CD4-positive, CD25-positive, alpha-beta regulatory T cell (primary cell): ENCODE measurements at places on chromosomes 7 and 10.

DNA sequence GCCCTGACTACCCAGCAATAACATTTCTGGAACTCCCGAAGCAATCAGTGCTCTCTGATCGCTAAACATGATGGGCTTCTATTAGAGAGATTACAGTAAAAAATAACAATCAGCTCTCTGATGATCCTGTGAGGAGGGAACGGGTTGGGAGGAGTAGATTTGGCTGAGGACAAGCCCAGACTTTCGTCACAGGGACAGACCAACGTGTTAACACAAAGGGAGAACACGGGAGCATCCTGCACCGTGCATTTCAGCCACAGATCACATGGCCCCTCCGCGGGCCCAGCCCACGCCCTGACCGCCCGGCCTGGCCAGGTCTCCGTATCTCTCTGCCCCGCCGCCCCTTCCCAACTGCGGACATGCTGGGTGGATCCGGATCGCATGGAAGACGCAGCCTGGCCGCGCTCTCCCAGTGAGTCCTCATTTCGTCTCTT, 95.0 kb upstream of the AGBL3 start:
- DNase-seq: no peak

GRCh38 chr10:73576178-73576889, 14.8 kb downstream of the USP54 start:
- no peak for DNase-seq

DNA sequence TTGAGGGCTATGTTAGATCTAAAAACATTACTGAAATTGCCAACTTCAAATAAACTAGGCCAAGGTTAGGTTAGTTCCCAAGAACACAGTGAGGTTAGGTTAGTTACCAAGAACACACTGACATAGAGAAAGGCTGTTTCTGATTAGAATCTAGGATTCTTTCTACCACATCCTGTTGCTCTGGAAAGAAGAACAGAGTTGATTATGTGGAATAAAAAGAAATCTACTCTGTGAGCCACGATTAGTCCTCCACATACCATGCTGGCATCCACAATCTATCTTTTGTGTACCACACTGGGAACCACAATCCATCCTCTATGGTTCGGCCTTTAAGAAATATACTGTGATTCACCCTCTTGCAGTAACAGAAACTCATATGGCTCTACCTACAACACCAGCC, 91.4 kb downstream of the LRRTM3 start:
- no peak for DNase-seq

DNA sequence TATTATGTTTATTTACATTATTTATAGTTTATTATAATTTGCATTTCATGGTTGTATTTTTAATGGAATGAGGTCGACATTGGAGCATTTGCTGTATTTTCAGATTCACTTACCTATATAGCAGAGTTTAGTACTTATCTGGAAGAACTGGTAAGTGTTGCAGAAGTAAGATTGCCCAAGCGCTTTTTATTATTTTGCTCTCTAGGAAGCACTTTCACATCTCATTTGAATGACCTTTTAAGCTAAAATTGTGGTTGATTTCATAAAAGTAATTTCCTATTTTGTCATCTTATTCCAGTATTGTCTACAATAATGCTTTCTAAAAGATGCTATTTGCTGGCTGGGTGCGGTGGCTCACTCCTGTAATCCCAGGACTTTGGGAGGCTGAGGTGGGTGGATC, 28.6 kb downstream of the SEC61A2 start:
- no peak for DNase-seq

- peak; percentile 67 for DNase-seq
Observed at GRCh38 chr7:155206318-155207020, 91.2 kb upstream of the INSIG1 start.

GRCh38 chr7:157297185-157297584, 39.6 kb upstream of the DNAJB6 start:
- DNase-seq: no peak

DNA sequence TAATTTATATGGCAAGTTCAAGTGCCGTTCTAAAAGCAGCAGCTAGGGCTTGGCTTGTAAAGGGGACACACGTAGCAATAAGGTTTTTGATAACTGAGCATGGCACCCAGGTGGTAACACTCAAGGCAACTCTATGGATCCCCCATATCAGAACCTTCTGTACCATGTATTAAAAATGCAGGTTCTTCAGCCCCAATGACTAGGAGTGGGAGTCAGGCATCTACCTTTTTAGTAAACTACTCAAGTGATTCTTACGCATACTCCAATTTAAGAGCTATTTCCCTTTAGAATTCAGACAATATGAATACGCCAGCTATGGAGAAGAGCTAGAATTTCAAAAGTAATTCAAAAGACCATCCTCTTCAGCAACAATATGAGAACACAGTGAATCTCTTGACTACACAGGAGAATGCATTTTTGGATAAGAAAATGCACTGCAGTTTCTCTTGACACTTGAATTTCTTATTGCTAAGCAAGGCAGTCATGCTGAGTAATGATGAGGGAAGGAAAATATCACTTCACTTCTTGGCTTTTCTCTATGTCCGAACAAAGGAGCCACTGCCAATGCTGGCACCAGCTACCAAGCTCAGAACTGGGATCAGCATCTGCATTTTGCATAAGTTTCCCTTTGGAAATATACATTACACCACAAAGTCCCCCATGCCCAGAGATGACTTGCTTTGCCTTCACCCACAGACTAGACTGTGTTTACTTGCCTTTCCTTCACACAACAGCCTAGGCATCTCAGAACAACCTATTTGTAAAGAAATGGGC, 53.5 kb downstream of the ABLIM1 start:
- no peak for DNase-seq

- DNase-seq: no peak
Observed at GRCh38 chr10:43024942-43025700, 51.7 kb upstream of the RET start.
